Fibroblast of upper back skin (primary cell): ENCODE measurements at places on chromosomes 12 and 14.

DNA sequence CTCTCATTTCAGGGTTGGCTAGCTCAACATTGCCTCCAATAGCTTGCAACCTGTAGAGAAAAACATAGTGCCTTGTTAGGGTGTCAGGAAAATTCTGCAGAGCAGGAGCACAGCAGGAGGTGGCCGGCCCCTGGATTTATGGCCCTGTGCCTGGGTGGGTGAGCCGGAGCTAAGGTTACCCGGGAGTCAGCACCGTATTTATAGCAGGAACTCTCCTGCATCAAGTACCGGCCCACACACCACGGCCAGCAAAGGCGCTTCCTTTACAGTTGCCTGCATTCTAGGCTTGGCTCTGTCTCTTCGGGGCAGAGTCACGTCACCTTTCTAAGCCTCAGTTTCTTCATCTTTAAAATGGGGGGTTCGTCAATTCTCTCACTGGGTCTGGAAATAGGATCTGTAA is 52.8 kb upstream of the EML1 start:
- no peak for DNase-seq

- DNase-seq = no peak
Measured at GRCh38 chr12:31492599-31493196, 98.2 kb downstream of the DENND5B start.

DNA sequence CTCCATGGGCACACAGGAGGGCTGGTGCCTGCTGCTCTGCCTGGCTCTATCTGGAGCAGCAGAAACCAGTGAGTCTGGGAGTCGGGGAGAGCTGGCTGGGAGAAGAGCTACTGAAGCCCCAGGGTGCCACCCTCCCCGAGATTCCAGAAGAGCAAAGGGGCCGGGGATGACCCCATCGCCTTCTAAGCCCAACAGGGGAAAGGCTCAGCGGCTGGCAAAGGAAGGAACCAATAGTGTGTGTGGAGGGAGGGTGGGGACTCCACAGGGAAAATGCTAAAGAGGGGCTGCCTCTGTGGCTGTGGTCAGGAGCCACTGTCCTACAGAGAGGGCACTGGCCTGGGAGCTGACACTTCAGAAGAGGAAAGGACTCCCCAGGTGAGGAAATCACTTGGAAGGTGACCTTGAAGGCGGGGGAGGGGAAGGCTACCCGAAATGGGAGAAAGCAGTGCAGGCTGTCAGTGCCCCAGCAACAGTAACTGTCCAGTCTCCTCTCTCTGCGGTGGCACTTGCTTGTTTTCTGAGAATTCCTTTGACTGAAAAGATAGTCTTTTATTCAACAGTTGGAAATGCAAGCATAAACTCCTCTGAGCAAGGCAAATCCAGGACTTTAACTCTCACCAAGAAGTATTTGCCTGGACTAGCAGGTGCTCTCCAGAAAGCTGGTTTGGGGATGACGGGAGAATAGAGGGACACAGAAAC is 552 bp downstream of the TAPBPL start:
- DNase-seq = peak; percentile 7

DNA sequence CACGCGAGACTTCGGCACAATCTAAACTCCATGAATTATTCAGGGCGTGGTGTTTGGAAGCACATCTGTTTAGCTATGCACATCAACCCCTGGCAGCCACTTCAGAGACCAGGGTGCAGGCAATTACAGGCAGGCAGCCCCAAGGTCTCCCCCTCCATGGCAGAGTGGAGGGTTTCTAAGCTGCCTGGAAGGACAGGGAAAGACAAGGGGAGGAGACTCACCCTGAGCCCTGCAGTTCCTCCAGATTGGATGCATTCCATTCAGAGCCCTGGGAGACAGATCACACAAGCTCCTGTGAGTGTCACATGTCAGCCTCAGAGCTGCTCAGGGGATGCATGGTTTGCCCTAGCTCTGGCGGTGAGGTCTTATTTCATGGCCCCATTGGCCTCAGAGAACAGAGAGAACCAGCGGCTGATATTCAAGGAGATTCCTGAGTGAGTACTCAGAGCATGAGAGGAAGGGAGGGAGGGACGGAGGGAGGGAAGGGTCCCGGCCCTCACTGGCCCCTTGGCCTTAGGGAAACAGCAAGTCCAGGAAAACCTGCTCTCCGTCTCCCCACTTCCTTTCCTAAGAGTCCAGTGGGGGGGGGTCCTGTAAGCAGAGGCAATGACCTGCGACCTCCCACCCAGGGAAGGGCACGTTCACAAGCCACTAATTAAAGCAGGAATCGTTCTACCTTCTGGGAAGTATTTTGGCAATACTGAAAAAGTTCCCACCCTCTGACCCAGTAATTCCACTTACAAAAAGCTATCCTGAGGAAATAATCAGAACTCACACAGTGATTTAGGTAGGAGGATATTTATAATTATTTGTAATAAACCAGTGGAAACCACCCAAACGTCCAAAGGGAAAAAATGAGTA is 55.1 kb downstream of the SSH1 start:
- peak; percentile 95 for DNase-seq

DNA sequence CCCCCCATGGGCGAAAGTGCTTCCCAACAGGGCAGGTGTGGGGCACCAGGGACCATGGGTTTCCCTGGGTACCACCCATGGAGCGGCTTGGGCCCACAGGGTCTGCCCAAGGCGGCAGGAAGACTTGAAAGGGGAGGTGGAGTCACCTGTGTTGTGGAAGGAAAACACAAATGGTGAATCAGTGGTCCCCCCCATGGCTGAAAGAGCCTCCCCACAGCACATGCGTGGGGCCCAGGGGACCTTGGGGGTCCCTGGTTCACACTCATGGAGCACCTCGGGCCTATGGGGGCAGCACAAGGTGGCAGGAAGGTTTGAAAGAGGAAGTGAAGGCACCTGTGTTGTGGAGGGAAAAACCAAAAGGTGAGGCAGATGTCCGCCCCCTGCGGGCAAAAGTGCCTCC is 581.9 kb downstream of the ALG10 start:
- DNase-seq = no peak

- peak; percentile 83 for DNase-seq
Measured at GRCh38 chr14:101707068-101707842, 54.3 kb upstream of the PPP2R5C start.

DNA sequence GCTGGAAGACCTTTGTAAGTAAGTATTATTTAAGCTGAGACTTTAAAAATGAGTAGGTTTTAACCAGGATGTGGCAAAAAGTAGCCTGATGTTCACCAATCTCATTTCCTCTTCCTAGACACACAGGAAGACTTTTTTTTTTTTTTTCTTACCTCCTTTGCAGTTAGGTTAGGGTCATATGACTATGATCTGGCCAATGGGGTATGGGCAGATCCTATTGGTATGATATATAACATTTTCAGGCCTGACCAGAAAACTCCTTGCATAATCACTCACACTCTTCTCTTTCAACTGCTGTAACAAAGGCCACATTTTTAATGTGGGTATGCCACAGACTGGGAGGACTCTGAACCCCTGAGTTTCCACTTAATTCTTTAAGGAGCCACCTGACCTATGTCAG is 2.7 kb upstream of the RPS6KA5 start:
- no peak for DNase-seq

DNA sequence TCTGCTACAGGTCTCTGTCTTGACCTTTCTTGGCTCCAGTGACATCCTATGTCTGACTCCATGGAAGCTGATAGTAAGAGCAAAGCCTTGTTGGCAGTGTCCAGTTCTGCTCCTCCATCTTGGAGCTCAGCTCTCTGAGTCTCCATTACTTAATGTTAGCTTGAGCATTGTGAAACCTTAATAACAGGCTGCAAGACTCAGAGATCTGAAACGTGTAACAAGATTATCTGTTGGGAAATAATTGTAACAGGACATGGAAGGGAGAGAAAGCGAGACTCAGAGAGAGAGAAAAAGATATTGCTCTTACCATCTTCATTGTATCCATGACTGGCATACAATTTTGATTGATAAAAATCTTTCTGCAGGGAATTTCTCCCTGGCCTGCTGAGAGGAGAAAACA is 1365.7 kb downstream of the AACS start:
- DNase-seq = no peak

DNA sequence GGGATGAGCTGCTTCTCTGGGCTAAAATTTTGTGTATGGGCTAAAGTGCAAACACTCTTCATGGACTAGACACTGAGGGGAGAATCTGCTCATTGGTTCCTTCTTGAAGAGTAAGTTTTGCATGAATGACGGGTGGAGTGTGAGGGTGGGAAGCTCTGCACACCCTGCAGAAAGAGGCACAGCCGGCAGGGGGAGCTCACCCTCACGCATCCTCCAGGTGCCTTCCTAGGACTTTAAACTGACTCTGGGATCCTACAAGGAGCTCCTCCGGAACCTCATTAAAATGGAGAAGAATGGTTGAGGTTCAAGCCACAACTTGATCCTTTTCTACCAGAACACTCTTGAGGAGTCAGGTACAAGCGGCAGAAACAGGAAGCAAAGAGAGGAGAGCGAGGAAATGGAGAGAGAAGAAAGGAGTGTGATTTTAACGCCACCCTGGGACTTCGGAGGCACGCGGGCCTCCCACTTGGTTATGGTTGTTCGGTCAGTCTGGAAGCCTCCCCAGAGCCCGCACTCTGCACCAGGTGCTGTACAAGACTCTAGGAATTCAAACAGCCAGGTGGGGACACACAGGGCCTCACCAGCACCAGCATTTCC is 87.5 kb downstream of the SETD3 start:
- DNase-seq = peak; percentile 32

GRCh38 chr14:88599761-88600439 is 37.1 kb downstream of the ZC3H14 start:
- DNase-seq = no peak

GRCh38 chr12:3945671-3946070 is 72.5 kb upstream of the PARP11 start:
- DNase-seq = no peak

- DNase-seq = peak; percentile 91
Measured at GRCh38 chr12:104603545-104603973, 146.8 kb downstream of the CHST11 start.

- no peak for DNase-seq
Measured at GRCh38 chr12:109632342-109632741, 58.7 kb downstream of the MVK start.

DNA sequence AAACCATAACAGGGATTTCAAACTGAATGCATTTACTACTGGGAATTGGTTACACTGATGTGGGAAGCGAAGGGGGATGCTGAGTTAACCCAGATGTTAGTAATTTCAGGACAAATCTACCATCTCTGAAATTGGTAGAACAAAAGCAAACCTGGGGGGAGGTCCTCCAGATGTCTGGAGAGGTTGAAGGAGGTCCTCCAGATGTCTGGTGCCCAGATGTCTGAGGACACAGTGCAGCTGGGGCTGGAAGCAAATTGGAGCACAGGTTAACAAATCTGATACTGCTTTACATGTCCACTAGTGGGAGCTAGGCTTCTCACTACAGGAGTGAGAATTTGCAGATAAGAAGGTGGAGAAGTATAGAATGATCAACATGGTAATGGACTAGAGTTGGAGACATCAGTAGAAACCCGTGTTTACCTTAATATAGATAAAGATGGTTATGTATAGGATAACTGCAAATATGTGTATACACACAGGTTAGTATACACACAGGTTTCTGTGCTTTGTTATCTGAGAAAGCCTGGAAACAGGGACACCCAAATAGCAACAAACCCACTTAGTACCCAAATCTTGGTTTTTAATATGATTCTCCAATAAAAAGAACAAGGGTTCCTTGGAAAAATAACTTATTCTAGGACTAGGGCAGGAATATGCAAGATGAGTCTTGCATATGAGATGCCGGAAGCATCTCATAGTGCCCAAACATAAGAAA is 162.5 kb downstream of the C12orf50 start:
- peak; percentile 29 for DNase-seq

GRCh38 chr12:7555752-7556151 is 52.2 kb upstream of the CD163 start:
- DNase-seq = peak; percentile 75

DNA sequence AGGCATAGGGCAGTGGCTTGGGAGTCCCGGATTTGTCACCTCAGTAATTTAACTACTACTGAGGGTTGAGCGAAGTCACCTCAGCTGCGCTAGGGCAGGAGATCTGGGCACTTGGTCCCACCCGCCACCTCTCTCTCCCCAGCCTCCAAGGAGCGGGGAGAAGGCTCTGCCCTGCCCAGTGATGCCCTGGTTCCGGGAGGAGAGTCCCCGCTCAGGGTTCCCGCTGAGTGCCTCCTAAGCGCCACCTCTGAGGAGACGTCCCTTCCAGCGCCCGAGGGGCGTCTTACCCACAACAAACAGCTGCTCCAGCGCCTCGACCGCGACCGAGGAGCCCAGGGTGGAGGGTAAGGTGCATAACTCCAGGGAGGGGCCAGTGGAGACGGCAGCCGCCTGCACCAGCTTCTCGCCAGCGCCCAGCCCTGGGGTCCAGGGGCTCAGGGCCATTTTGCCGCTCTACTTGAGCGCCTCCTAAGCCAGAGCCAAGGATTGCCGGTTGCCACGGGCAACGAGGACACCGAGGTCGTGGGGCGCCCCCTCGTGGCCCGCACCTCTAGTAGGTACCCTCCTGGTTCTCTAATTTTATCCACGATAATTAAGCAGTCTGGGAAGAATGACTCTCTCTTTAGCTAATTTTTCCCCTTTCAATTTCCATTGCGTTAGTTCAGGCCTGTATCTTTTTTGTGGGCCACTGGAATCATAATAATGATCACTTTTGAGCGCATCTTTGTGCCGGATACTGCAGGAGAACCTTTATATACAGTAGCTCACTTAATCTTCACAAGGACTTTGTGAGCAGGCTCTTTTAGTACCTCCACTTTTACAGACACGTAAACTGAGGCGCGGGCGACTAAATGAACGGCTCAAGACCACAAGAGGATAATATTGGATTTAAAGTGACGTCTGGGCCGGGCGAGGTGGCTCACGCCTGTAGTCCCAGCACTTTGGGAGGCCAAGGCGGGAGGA is at the start of gene CCDC175:
Gene CCDC175 (minus strand): TSS at position 481 of the 963 bp plus-strand sequence. CDS start 37 bp downstream, at position 444.
- peak; percentile 73 for DNase-seq

DNA sequence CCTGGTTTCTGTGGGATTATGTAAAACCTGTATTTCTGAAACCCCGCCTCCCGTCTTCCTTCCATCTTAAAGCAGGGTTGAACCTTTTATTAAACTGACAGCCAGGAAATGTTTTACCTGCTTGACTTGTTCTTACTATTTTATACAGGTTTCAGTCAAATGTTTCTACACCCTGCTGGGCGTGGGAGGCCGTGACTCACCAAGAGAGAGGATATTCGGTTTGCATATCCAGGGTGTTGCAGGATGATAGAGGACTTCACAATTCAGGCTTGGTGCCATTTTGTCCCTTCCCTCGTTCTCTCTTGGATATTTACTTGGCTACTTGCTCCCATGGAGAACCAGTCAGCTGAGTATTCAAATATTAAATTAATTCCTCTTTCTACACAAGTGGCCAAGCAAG is 69.7 kb downstream of the ARF6 start:
- no peak for DNase-seq

- peak; percentile 84 for DNase-seq
Measured at GRCh38 chr14:24259282-24260025, 3.5 kb downstream of the TGM1 start.

DNA sequence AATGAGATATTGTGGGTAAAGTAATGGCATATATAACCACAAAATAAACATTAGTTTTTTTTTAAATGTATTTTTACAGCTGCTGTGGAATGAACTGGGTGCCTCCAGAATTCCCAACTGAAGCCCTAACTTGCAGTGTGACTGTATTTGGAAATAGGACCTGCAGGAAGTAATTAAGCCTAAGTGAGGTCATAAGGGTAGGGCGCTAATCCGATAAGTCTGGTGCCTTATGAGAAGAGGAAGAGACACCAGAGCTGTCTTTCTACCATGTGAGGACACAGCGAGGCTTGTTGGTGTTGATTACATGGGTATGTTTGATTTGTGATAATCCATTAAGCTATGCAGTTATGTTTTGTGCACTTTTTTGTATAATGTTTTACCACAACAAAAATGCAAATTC is 136.8 kb downstream of the TPH2 start:
- DNase-seq = no peak

GRCh38 chr14:103600503-103600902 is 28.5 kb upstream of the KLC1 start:
- DNase-seq = no peak

- peak; percentile 52 for DNase-seq
Measured at GRCh38 chr12:26058818-26059217, 66.0 kb downstream of the BHLHE41 start.
